Hematopoietic multipotent progenitor cell treated with erythropoietin and hydrocortisone succinate and interleukin-3 and kit ligand, for 4 days (in vitro differentiated cells): ENCODE measurements at places on chromosomes 2 and 18.

GRCh38 chr2:95698146-95698545 lies 106.3 kb downstream of the TRIM43 start:
- DNase-seq = no peak

- DNase-seq = no peak
These were observed 62.5 kb downstream of the ONECUT2 start for GRCh38 chr18:57497372-57498294.

GRCh38 chr18:36628435-36629137 lies 200.2 kb downstream of the TPGS2 start:
- DNase-seq = no peak

DNA sequence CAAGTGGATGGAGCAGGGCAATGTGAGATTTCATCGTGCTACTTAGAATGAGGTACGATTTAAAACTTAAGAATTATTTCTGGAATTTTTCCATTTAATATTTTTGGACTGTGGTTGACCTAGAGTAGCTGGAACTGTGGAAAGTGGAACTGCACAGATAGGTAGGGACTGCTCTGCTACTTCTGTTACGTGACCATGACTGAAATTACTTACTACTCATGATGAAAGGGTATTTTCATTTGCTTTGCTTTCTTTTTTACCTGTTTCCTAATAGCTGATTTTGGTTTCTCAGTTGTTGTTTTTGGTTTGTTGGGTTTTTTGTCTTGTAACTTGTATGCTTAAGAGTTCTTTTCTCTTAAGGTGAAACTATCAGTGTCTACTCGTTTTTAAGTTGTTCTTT lies 11.4 kb downstream of the UBE2E3 start:
- no peak for DNase-seq

- DNase-seq = no peak
These were observed 103.4 kb upstream of the MYCN start for GRCh38 chr2:15836689-15837610.

- no peak for DNase-seq
These were observed 575.4 kb downstream of the ARHGAP15 start for GRCh38 chr2:143704451-143705106.

DNA sequence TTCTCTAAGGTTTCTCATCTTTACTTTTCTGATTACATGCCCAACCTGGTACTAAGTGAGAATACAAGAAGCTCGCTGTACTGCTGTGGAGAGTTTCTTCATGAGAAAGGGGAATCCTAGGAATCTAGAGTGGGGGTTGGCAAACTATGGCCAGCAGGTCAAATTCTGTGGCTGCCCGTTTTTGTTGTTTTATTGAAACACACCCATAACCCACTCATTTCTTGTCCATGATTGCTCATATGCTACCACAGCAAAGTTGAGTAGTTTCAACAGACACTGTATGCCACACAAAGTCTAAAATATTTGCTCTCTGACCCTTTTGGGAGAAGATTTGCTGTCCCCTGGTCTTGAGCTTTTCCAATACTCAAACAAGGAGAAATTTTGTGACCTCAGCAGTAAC lies 58.8 kb downstream of the C2orf74 start:
- DNase-seq = no peak

DNA sequence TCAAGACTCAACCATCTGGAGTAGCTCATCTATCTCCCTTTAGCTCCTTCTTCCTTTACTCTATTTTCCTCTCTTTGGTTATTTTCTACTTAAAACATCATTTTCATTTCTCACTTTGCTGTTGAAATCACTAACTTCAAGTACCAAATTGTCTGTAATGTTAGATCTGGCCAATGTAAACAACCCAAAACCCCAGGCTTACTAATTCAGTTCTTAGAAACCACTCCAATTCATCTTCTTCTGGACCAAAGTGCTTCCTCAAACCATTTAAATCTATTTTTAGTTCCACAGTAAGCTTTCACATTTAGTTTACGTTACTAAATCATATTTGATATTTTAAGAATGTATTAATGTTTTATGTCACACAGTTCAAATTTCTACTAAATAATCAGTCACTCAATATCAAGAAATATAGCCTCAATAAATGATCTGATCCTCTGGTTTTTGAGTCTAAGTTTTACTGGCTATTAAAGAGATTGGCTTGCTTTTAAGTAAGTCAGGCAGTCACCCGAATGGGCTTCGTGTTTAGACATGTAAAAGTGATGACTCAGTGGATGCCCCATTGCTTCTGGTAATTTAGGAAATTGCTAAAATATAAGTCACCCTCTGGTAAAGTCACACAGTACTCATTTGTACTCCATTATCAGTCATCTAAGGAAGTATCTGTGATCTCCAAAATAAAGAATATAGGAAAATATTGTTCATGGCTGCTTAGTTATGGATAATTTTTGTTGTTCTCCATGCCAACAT lies 527.2 kb upstream of the SOX11 start:
- DNase-seq = no peak

DNA sequence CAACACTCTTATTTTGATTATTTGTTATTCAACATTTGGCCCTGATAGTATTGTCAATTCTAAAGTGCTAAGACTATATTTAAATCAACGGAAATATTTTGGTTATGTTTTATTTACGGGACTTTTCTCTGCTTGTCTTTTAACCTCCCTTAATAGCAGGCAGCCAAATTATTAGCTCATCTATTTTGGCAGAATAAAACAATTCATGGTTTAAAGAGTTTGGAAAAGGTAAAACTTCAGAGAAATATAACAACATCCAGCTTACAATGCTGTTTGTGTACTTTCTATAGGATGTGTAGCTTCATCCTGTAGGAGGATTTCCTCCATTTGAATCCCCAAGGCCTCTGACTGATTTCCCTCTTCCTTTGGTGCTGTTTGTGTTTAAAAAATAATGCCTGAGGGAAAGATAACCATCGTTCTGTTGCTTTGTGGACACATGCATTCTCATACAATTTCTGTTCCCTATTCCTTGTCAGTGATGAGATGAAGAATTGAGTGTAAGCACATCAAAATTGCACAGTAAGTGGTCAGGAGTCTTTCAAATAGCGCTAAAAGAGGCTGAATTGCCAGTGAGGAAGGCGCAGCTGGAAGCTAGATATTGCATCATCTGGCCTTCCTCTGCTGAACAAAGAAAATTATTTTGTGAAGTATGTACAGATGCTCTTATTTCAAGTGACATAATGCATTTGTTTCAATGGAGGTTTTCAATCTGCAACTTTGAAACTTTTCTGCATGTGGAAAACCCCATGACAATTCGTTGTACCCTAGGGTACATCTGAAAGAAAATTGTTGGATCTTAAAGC lies 80.3 kb downstream of the CD28 start:
- peak; percentile 10 for DNase-seq

- DNase-seq = no peak
These were observed 27.4 kb downstream of the MARCHF4 start for GRCh38 chr2:216344950-216345300.

DNA sequence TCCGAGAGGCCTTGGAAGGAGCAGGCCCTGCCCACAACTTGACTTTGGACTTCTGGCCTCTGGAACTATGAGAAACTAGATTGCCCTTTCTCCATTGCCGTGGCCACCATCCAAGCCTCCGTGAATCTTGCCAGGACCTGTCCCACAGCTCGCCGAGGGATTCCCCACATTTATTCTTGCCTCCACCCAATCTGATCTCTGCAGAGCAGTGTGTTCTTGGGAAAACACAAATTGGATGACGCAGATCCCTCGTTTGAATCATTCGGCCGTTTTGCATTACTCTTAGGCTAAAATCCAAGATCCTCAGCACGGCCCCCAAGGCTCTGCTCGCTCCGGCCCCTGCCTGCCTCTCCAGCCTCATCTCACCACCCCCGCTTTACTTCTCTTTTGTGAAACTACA lies 364.2 kb downstream of the ZNF516 start:
- DNase-seq = no peak
